ENCODE measurements at places on chromosomes 5 and 9.

GRCh38 chr9:79639354-79639753 is 67.6 kb downstream of the TLE4 start:
- DNase-seq, result no peak

DNA sequence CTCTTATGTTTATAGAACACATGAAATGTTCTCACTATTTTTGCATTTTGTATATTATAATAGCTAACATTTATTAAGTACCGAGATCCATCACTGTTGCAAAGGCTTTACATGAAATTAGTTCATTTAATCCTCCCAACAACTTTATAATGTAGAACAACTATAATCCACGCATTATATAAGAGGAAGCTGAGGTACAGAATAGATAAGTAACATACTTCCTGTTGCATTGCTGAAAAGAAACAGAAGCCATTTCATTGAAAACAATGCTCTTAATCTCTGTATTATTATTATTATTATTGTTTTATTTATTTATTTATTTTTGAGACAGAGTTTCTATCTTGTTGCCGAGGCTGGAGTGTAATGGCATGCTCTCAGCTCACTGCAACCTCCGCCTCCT is 7.9 kb upstream of the INSYN2B start:
- no peak for DNase-seq

- no peak for DNase-seq
Measured at GRCh38 chr5:56430422-56430821, 197.3 kb upstream of the ANKRD55 start.

DNA sequence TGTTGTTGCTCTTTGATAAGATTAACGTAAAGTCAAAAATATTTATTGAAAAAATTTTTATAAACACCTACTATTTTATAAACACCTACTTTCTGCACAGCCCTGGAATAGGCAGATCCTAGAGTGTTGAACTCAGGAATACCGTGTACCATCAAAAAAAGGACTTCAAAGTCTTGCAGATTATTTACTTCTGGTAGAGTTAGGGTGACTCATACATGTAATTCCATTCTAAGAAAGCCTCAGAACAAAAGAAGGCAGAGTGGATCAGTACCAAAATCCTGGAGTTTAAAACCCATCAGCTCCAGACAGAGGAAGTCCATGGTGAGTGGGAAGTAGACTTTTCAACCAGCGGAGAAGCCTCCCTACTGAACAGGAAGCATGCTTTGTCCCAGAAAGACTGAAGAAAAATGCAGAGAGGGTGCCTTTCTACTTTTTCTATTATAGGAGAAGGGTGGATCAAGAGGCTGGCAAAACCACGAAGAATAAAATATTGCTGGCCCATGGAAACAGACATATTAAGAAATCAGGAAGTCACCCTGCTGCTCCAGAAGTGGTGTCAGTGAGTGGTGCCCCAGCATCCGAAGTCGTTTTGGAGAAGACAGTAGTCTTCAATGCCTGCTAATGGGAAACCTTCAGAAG is 45.1 kb upstream of the DAB2 start:
- DNase-seq, result peak; percentile 88

- no peak for DNase-seq
Measured at GRCh38 chr5:154044099-154044498, 5.3 kb downstream of the MFAP3 start.

DNA sequence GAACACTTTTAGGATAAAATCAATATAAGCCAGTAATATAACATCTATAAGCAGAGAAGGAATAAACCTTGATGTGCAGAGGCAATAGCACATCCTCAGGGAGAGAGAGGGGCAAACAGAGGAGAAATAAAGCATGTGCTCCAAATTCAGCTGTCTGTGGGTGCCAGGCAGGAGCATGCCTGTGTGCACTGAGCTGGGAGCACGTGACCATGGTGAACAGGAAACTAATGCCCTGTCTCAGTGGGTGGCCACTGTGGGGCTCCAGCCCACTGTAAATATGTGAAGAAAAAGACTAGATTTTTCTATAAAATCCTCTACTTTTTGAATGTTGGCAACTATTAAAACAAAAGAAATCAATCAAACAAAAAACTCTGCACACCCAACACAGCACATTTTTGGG is 55.3 kb downstream of the FYB1 start:
- DNase-seq, result peak; percentile 61

GRCh38 chr9:129237164-129237611 is 59.1 kb upstream of the IER5L start:
- DNase-seq, result peak; percentile 66

DNA sequence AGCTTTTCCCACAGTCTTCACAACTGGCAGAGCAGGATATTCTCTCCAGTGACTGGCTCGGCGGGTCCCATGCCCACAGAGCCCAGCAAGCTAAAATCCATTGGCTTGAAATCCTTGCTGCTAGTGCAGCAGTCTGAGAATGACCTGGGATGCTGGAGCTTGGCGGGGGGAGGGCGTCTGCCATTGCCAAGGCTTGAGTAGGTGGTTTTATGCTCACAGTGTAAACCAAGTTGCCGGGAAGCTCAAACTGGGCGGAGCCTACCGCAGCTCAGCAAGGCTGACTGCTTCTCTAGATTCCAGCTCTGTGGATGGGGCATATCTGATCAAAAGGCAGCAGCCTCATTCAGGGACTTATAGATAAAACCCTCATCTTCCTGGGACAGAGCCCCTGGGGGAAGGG is 194.1 kb downstream of the CCDC171 start:
- no peak for DNase-seq

GRCh38 chr9:20001058-20001457 is 212.2 kb upstream of the SLC24A2 start:
- DNase-seq, result no peak

Measured in suppressor macrophage (primary cell).